Urinary bladder (tissue), 4 donors: ENCODE measurements at places on chromosomes 5 and 9.

GRCh38 chr5:54115735-54116403, 194.5 kb downstream of the ARL15 start:
- DNase-seq, result no peak

- no peak for DNase-seq
Observed at GRCh38 chr5:63408984-63409383, 553.3 kb downstream of the HTR1A start.

GRCh38 chr5:122775550-122776542, 966 bp downstream of the SNX2 start:
- no peak for DNase-seq

DNA sequence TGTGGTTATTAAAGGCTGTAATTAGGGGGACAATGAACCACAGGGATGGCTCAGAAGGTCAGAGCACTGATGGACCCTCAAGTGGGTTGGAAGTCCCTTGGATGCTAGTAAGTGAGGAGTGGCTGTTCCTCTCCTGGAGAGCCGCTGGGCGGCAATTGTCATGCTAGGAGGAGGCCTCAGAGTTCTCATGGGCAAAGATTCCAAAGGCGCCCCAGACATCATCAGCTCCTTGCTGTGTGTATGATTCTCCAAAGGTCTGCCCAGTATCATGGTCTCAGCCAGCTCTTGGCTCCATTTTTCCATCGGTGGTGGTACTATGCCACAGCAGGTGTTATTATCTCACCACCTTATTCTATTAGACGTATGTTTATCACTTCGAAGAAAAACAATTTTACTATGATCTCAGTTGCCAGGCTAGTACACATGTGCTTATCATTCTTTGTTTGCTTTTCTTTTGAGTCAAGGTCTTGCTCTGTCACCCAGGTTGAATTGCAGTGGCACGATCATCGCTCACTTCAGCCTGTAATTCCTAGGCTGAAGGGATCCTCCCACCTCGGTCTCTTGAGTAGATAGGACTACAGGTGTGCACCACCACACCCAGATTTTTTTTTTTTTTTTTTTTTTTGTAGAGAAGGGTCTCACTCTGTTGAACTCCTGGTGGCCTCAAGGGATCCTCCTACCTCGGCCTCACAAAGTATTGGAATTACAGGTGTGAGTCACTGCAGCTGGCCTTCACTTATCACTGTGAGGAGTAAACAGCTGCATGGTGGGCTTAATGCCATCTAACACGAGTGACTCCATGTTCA, 46.8 kb downstream of the EXOSC2 start:
- no peak for DNase-seq

DNA sequence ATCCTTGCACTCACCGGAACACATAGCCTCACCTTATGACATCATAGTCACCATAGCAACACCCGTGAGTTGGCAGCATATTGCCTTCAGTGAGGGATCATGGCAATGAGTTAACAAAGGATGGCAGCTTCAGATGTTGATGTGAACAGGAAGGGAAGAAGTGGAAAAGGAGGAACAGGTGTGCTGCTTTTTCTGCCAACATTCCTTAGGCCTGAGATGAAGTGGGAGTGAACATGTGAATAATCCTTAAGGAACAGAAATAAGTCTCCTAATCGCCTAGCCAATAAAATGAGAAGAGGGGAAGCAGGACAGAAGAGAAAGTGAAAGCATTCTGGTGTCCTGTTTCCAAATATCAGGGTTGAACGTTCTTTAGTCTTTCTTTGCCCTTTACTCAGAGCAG, 360.0 kb downstream of the BRINP1 start:
- DNase-seq, result no peak

DNA sequence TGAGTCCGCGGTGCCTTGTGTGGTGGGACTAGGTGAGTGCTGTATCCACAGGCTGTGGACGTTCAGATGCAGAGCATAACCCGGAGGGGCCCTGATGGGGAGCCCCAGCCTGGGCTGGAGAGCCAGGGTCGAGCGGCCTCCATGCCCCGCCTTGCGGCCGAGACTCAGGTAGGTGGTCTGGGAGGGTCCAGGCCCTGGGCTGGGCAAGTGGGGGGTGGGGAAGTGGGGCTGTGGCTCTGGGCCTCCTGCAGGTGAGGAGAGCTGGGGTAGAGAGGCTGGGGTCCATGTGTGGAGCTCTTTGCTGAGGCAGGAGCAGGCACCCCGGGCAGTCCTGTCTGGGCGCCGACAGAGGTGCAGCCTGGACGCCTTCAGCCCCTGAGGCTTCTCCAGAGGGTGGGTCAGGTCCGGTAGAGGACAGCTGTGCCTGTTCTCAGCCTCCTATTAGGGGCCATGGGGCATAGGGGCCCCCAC, 241.1 kb downstream of the CACNA1B start:
- no peak for DNase-seq

DNA sequence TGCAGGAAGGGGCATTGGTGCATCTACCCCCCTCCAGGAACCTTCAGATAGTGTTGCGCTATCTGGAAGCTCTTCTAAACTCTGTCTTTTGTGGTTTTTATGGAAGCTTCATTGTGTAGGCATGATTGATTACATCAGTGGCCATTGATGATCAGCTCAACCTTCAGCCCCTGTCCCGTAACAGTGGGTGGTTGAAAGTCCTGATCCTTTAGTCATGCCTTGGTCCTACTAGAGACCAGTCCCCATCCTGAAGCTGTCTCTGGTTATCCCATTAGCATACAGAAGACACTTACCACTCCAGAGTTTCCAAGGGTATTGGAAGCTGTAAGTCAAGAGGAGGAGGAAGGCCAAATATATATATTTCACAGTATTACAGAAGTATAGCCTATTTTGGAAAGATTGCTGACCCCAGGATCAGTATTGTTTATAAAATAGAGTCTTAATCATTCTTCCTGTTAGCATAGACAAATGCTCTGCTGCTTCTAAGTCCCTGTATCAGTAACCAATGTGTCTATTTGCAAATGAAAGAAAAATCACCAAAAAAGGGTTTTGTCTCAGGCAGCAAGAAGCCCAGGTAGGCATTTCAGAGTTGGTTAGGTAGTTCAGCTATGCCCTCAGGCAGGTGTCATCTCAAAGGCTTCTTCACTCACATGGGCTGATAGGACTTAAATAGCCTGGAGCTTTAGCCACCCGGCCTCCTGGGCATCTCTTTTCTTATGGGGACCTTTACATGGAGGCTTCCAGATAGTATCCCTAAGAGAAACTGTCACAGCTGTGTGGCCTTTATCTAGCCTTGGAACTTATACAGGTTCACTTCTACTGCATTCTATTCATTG, 41.6 kb downstream of the SPIN1 start:
- no peak for DNase-seq

DNA sequence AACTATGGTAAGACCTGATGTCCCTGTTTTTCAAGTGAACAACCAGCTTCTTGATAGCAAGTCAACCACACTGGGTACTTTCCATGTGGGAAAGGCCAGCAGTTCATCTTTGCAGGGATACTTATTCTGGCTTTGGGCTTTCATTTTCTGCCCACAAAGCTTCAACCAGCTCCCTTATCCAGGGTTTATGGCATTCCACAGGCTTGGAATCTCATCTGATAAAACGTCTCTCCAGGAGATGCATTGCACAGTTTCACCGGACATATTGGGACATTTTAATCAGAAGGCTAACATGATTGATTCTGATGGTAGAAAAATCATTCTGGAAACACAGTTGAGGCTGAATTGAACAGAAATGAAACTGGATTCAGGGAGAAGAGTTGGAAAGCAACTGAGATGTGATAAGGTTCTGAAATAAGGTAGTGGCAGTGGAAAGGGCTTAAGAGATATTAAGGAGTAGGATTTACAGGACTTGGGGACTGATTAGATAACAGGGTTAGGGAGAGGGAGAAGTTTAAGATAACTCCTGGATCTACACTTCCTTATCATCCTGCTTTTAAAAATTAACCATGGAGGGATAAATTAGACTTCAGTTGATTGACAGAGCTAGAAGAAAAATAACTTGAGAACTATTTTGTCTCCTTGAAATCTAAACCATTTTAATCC, 195.8 kb upstream of the FBXL7 start:
- no peak for DNase-seq

DNA sequence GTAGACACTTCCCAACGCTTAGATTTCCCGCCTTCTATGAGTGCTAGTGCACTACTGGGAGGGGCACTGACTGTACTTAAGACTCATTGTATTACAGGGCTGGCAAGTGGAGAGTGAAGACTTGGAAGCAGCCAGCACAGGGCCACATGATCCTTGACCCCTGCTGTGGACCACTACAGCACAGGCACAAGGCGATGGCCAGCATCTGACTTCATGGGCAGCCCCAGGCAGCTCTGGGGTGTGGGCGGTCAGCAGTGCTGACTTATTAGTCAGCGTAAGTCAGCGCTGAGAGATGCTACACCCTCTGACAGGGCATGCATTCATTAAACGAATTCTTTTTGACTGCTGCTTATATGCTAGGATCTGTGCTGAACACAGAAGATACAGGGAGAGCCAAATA, 9.3 kb downstream of the SLC46A2 start:
- no peak for DNase-seq

DNA sequence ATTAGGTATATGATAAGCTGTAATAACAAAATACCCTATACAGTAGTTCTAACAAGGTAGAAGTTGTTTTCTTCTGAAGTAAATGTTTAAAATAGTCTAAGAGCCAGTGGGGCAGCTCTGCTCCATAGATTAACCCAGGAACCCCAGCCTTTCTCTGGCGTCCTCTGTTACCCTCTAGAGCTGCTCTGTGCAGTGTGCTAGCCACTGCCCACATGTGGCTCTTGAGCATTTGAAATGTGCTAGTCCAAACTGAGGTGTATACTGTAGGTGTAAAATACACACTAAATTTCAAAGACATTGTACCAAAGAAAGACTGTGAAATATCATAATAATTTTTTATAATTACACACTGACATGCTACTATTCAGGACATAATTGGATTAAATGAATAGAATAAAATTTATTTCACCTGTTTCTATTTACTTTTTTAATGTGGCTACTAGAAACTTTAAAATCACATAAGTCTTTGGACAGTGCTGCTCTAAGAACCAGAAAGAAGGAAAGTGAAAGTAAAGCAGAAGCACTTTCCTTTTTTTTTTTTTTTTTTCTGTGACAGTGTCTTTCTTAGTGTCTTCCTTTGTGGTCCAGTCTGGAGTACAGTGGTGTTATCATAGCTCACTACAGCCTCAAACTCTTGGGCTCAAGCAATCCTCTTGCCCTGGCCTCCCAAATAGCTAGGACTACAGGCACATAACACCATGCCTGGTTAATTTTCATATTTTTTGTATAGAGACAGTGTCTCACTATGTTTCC, 39.3 kb downstream of the RAI14 start:
- no peak for DNase-seq

GRCh38 chr5:169880785-169881184, 99.5 kb downstream of the INSYN2B start:
- DNase-seq, result no peak

DNA sequence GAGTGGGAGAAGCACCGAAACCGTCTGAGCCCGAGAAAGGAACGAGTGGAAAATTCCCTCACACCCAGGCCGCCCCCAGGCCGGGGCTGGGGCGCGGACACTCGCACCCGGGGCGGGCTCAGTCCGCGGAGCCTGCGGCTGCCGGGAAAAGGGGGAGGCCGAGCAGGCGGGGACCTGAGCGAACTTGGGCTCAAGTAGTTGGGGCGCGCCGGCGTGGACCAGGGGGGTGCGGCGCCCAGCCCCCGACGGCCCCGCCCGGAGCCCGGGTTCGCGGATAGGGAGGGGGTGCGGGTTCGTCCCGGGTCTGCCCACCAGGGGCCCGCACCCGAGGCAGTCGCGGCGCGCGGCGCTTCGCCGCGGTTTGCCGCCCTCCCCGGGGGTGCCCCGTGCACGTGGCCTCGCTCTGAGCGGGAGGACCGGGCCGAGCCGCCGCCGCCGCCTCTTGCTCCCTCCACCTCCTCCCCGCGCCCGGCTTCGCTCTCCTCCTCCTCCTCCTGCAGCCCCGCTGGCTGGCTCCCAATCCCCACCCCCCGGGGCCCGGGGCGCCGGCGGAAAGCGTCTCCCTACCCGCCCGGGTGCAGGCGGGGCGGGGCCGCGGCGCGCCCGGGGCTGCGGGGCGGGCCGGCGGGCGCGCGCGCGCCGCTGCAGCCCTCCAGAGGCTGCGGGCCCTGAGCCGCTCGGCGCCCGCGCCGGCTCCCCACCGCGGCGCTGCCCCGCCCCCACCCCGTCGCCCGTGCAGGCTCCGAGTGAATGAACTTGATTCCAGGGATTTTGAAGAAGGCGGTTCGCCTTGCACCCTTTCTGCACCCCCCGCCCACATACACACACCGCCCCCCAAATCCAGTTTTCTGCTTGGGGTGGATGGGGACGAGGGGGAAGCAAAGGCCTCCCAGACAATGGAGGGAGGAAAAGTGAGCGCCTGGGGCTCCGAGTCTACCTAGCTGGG, 1.3 kb upstream of the NFIB start:
- DNase-seq, result no peak
